Activated CD4-positive, alpha-beta T cell treated with anti-CD3 and anti-CD28 coated beads for 36 hours (primary cell): ENCODE measurements at places on chromosomes 5 and 9. TPM values are rescaled to one million over a fixed set of nuclear protein-coding genes. Genes with fewer than 3 reads are reported as not detected.

Gene C9orf72
- total RNA-seq: 10.2 TPM

Gene TEX48
- total RNA-seq: 0.75 TPM

DNA sequence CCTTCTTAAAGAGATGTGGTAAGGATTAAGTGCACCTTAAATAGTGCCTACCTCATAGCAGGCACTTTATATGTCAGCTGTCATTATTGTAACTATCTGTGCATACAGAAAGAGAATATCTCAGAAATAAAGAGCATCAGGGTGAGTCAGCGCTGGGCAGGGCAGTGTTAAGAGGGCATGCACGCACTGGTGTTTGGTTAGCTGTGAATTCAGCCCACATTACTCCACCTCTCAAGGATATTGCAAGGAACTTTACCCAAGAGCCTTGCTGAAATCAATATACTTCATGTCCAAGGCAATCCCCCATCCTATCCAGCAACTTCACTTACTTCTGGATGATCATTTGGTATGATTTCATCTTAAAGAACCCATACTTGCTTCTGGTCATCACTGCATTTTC is 300.9 kb downstream of the NTRK2 start:
- no peak for DNase-seq

Gene SHISAL2B
- total RNA-seq: not detected

GRCh38 chr5:14270209-14270702 is 127.1 kb downstream of the TRIO start:
- no peak for DNase-seq

GRCh38 chr5:6757414-6757969 is 44.3 kb downstream of the TENT4A start:
- DNase-seq: no peak

Gene IL33
- not detected for total RNA-seq
